ENCODE measurements at places on chromosomes 12 and 14.
A peak's percentile ranks its signal among the peaks of the same experiment; 100 is the strongest.

- no peak for DNase-seq
These were observed 260.0 kb downstream of the DUSP6 start for GRCh38 chr12:89092297-89092696.

GRCh38 chr12:114851981-114852380, 168.0 kb upstream of the TBX3 start:
- no peak for DNase-seq

GRCh38 chr12:13670285-13670866, 311.0 kb downstream of the GRIN2B start:
- no peak for DNase-seq

DNA sequence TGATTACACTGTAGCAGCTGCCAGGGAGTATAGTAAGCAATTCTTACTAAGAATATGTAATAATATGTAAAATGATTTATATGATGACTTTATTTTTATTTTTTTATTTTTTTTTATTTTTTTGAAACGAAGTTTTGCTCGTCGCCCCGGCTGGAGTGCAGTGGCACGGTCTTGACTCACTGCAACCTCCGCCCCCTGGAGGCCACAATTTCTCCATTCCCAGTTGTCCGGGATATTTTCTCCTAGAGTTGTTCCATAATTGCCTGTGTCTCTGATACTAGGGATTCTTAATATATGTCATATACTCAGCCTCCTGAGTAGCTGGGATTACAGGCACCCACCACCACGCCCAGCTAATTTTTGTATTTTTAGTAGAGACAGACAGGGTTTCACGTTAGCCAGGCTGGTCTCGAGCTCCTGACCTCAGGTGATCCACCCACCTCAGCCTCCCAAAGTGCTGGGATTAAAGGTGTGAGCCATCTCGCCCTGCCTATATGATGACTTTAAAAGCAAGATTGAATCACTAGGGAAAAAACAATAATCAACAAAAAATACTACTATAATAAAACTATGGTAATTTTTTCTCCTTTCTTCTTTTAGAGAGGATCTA, 12.2 kb upstream of the ITPR2 start:
- DNase-seq = peak; percentile 40

Measured in NCI-H460 (cell line).